ENCODE measurements at places on chromosomes 4 and X.
A peak's percentile ranks its signal among the peaks of the same experiment; 100 is the strongest.

GRCh38 chr4:145762719-145763118, 82.8 kb downstream of the C4orf51 start:
- no peak for DNase-seq

GRCh38 chrX:5774446-5774845, 454.2 kb downstream of the NLGN4X start:
- no peak for DNase-seq

DNA sequence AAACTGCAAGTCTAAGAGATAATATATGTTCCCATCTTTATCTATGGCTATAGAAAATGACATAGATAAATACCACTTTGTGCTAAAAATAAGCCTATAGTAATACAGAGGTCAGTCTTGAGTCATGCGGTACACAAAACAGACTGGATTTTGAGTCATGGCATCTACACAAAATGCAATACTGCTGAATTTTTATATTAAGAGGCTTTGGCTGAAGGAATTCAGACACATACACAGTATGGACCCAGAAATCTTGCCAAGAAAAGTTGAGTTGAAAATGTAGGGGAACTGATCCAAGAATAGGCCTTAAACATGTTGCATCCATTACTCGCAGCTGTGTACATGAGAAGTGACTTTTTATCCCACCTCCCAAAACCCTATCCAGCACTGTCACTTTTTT, 184.4 kb downstream of the TENM3 start:
- DNase-seq, result no peak

DNA sequence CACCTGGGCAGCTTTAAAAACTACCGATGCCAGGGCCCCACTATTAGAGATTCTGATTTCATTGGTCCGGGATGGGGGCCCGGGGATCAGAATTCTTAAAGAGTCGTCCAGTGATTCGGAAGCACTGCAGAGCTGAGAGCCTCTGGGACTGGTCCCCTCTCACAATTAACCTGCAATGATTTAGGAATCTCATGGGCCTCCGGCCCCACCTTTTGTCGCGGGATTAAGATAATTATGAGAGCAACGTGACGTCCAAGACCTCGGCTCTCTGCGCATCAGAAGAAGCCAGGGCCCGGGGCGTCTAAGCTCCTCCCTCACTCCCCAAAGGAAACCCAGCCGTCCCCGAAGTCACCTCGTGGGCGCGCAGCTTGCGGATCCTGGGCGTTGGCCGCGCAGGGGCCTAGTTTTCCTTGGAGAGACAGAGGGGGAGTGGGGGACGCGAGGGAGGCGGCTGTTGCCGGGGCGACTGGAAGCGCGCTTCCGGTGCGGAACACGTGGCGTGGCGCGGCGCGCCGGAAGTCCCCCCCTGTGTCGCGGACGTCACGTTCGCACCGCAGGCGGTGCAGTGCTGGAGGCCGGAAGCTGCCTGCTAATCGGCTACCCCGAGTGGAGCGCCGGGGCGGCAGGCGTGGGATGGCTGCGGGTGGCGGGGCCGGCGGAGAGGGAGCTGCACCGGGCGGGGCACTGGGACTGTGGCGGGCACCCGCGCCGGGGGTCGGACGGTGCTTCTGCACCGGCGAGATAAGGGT, at the start of gene GEMIN8:
GEMIN8 (minus strand) TSS at position 468 of the 749 bp plus-strand sequence. CDS start 8,414 bp downstream, outside the sequence.
- peak; percentile 86 for DNase-seq

- no peak for DNase-seq
Measured at GRCh38 chr4:141037446-141037845, 95.8 kb downstream of the RNF150 start.

GRCh38 chr4:57114973-57115372, 4.8 kb upstream of the IGFBP7 start:
- no peak for DNase-seq

GRCh38 chr4:119218093-119218492, 5.6 kb downstream of the USP53 start:
- DNase-seq, result no peak

Measured in activated gamma-delta T cell treated with anti-CD3 and anti-CD28 coated beads, Interleukin-2, amount 50 U/mL, for 16 hours (primary cell).